ENCODE measurements at places on chromosomes 1 and 21. TPM values are rescaled to one million over a fixed set of nuclear protein-coding genes. Genes with fewer than 3 reads are reported as not detected.

The KRTAP10-10 gene
- not detected for polyA plus RNA-seq

The GJC2 gene
- 0.10 TPM for polyA plus RNA-seq

The ZSWIM5 gene
- 8.6 TPM for polyA plus RNA-seq

The S100A12 gene
- not detected for polyA plus RNA-seq

The SLC41A1 gene
- polyA plus RNA-seq, result 44.5 TPM

The C1orf52 gene
- polyA plus RNA-seq, result 91.4 TPM

The FAM72B gene
- polyA plus RNA-seq, result 13.4 TPM

The MROH7 gene
- polyA plus RNA-seq, result 7.0 TPM

DNA sequence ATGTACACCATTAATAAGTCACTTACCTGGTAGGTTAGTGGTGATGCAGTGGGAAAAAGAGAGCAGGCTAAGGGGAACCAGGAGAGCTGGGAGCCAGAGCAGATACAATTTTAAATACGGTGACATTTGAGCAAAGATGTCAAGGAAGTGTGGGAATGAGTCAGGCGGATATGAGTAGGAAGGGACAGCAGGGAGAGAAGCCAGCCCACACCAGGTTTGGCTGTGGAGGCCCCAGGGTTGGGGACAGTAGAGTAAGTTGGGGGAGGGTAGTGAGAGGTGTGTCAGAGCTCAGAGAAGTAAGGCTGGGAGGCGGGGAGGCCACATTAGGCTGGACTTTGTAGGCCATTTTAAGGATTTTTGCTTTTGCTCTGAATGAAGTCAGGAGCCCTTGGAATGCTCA lies 482.0 kb downstream of the DISC1 start:
- no peaks in the 10 kb centered on the region for H3K36me3 ChIP-seq
- H3K27ac ChIP-seq, result no peak overlapping the region
- H3K27me3 ChIP-seq, result no peaks in the 10 kb centered on the region
- no peak for DNase-seq
- H3K4me3 ChIP-seq, result no peak overlapping the region

GRCh38 chr1:234675572-234675971 lies 65.6 kb upstream of the IRF2BP2 start:
- H3K4me1 ChIP-seq, result peaks cover 12% of the 10 kb centered on the region
- H3K36me3 ChIP-seq, result no peaks in the 10 kb centered on the region
- no peak for DNase-seq

GRCh38 chr1:17857996-17858395 lies 102.9 kb downstream of the ACTL8 start:
- H3K4me1 ChIP-seq, result no peaks in the 10 kb centered on the region
- peak; percentile 64 for DNase-seq
- H3K27ac ChIP-seq, result no peak overlapping the region
- H3K27me3 ChIP-seq, result no peaks in the 10 kb centered on the region
- no peak overlapping the region for H3K4me3 ChIP-seq

DNA sequence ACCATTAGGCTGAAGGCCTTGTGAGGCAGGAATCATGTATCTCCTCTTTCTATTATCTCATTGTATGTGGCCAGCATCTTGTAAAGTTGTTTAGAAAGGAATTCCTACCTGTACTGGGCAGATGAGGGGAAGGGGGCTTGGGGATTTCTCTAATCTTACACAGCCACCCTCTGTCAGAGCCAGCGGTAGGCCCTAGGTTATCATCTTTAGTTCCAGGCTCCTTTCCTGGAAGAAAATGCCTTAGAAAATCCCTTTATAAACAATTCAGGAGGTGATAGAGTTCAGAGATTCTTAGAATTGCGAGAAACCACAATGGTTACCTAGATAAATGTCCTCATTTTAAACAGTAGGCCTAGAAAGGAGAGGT lies 35.2 kb downstream of the DPT start:
- DNase-seq, result no peak
- H3K27me3 ChIP-seq, result no peaks in the 10 kb centered on the region
- no peaks in the 10 kb centered on the region for H3K36me3 ChIP-seq
- no peak overlapping the region for H3K27ac ChIP-seq

- peak overlapping the region; percentile 78 for H3K27ac ChIP-seq
- H3K4me3 ChIP-seq, result no peak overlapping the region
- no peaks in the 10 kb centered on the region for H3K36me3 ChIP-seq
- no peak for DNase-seq
- H3K27me3 ChIP-seq, result no peaks in the 10 kb centered on the region
- H3K4me1 ChIP-seq, result peaks cover 35% of the 10 kb centered on the region
Measured at GRCh38 chr1:7509598-7509997, 261.5 kb upstream of the VAMP3 start.

GRCh38 chr1:91596474-91596873 lies 95.8 kb downstream of the CDC7 start:
- H3K27me3 ChIP-seq, result no peaks in the 10 kb centered on the region
- peaks cover 37% of the 10 kb centered on the region for H3K4me1 ChIP-seq
- no peaks in the 10 kb centered on the region for H3K36me3 ChIP-seq
- no peak overlapping the region for H3K27ac ChIP-seq

DNA sequence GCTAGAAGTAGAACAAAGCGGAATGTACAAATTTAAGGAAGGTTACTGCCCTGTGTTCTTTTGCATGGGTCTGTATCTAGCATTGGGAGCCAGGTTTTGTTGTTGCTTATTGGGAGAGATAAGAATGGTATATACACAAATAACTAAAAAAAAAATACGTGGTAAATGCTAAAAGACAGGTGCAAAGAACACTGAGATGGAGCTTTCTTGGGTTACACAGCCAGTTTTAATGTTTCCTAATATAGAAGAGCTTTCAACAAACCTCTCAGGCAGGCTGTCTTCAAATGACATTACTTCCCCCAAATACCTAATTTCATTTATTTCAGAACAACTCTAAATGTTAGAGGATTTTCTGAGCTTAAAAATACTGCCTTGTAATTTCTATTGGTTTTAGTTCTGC lies 1.4 kb upstream of the MDM4 start:
- H3K27ac ChIP-seq, result no peak overlapping the region
- no peaks in the 10 kb centered on the region for H3K4me1 ChIP-seq
- H3K36me3 ChIP-seq, result no peaks in the 10 kb centered on the region
- no peaks in the 10 kb centered on the region for H3K27me3 ChIP-seq
- DNase-seq, result no peak

- H3K4me1 ChIP-seq, result peaks cover 34% of the 10 kb centered on the region
- peak; percentile 72 for DNase-seq
- no peaks in the 10 kb centered on the region for H3K36me3 ChIP-seq
- no peaks in the 10 kb centered on the region for H3K27me3 ChIP-seq
- peak overlapping the region; percentile 99 for H3K4me3 ChIP-seq
Measured at GRCh38 chr1:235326719-235327558, 1.0 kb downstream of the ARID4B start.

GRCh38 chr1:7379441-7379971 lies 391.6 kb upstream of the VAMP3 start:
- H3K27me3 ChIP-seq, result no peaks in the 10 kb centered on the region
- H3K4me1 ChIP-seq, result peaks cover 30% of the 10 kb centered on the region
- no peaks in the 10 kb centered on the region for H3K36me3 ChIP-seq
- H3K4me3 ChIP-seq, result no peak overlapping the region
- H3K27ac ChIP-seq, result peak overlapping the region; percentile 87

- H3K36me3 ChIP-seq, result no peaks in the 10 kb centered on the region
- peak; percentile 45 for DNase-seq
- H3K27ac ChIP-seq, result no peak overlapping the region
- peaks cover 3% of the 10 kb centered on the region for H3K4me1 ChIP-seq
- no peak overlapping the region for H3K4me3 ChIP-seq
- H3K27me3 ChIP-seq, result no peaks in the 10 kb centered on the region
Measured at GRCh38 chr1:88302843-88303486, 381.1 kb upstream of the PKN2 start.

GRCh38 chr1:174157157-174157806 lies 2.0 kb upstream of the RABGAP1L start:
- H3K4me3 ChIP-seq, result no peak overlapping the region
- no peaks in the 10 kb centered on the region for H3K36me3 ChIP-seq
- no peak for DNase-seq
- no peak overlapping the region for H3K27ac ChIP-seq
- peaks cover 6% of the 10 kb centered on the region for H3K4me1 ChIP-seq

DNA sequence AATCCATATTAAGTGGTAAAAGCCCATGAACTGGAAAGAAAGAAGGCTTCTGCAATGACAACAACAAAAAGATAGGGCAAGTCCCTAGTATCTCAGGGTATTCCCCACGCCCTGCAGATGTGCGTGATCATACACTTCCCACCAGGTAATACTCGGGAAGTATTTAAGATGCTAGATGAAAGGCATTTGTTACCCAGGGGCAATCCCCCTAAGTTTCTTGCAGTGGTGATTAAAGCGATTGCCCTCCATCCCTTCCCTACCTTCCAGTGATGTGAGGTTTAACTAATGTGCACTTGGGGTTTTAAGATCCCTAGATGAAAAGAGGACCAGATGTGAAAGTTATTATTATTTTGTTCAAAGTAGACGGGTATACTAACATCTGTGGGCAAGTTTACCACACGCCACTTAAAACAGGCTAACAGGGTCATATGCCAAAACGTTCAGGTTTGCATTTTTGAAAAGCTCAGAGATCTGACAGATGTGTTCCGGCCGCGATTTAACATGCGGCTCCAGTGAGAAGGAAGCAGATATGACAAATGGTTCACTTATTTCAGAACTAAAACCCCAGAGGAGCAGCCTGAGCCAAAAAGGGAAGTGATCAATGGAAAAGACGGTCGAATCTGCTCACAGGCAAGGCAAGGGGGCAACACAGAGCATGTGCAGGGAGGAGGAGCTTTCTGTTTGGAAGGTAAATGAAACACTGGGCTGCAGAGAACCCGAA lies 17.4 kb downstream of the TIAM1 start:
- H3K27me3 ChIP-seq, result no peaks in the 10 kb centered on the region
- H3K4me1 ChIP-seq, result no peaks in the 10 kb centered on the region
- H3K4me3 ChIP-seq, result no peak overlapping the region
- no peak overlapping the region for H3K27ac ChIP-seq
- DNase-seq, result no peak
- no peaks in the 10 kb centered on the region for H3K36me3 ChIP-seq

- peaks cover 9% of the 10 kb centered on the region for H3K4me1 ChIP-seq
- no peak for DNase-seq
- H3K4me3 ChIP-seq, result no peak overlapping the region
- no peaks in the 10 kb centered on the region for H3K27me3 ChIP-seq
Measured at GRCh38 chr1:58654322-58654721, 45.5 kb downstream of the MYSM1 start.

- DNase-seq, result peak; percentile 43
- no peak overlapping the region for H3K4me3 ChIP-seq
- H3K27me3 ChIP-seq, result no peaks in the 10 kb centered on the region
- no peaks in the 10 kb centered on the region for H3K36me3 ChIP-seq
- peaks cover 14% of the 10 kb centered on the region for H3K4me1 ChIP-seq
Measured at GRCh38 chr1:86419277-86419903, 4.6 kb upstream of the CLCA2 start.

DNA sequence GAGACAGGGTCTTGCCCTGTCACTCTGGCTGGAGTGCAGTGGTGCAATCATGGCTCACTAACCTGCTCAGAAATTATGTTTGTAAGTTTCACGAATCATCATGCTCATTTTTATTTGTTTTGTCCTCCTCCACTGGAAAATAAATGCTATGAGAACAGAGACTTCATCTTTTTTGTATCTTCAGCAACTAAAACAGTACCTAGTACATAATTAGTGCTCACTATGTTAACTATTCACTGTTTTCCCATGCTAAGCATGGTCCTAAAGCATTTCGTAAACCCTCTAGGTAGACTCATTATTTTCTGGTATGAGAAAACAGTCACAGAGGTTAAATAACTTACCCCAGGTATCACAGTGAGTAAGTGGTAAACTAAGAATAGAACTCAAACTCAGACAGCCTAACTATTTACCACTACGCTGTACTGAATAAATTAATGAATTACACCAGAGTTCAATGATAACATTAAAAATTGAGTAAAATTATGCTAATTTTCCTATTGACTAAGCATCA lies 118.4 kb downstream of the RERE start:
- H3K27me3 ChIP-seq, result no peaks in the 10 kb centered on the region
- H3K27ac ChIP-seq, result peak overlapping the region; percentile 49
- H3K4me1 ChIP-seq, result peaks cover 36% of the 10 kb centered on the region
- DNase-seq, result no peak
- no peak overlapping the region for H3K4me3 ChIP-seq

DNA sequence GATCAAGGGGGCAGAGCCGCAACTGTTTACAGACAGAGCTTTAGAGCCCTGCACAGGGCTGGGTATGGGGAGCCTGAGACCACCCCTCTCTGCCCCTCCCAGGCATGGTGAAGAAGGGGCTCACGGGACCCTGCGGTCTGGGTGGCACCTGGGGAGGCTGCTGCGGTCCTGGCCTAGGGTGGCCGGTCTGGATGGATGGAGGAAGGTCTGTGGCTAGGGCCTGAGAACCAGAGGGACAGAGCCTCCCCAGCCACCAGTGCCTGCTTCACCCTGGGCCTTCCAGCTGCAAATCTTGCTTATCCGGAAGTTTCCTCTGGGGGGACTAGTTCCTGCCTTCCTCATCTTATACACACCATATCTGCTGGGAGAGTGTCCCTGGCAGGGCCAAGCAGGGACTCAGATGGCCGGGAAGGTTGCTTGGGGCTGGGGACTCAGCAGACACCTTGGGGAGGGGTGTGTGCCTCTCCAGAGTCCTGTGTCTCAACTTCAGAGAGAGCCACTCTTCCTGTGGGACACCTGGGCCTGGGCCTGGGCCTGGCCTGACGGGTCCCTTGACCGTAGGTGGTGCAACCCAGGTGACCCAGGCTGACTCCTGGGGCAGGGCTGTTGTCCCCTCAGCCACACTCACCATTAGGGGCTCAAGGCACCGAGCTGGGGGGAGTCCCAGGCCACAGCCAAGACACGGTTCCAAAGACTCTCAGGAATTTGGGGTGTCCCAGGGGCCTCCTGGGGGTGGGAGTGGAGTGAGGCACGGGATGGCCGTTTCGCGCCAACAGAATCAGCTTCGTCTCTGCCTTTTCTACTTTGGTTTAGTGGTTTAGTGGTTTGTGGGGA lies 52.0 kb upstream of the ACTRT2 start:
- H3K4me3 ChIP-seq, result no peak overlapping the region
- no peaks in the 10 kb centered on the region for H3K36me3 ChIP-seq
- H3K27ac ChIP-seq, result no peak overlapping the region
- H3K27me3 ChIP-seq, result no peaks in the 10 kb centered on the region
- DNase-seq, result no peak

- DNase-seq, result no peak
- no peaks in the 10 kb centered on the region for H3K36me3 ChIP-seq
- H3K27ac ChIP-seq, result no peak overlapping the region
- no peak overlapping the region for H3K4me3 ChIP-seq
- no peaks in the 10 kb centered on the region for H3K27me3 ChIP-seq
Measured at GRCh38 chr1:59243550-59243949, 53.3 kb upstream of the FGGY start.

Measured in cardiac muscle cell (in vitro differentiated cells and primary cell).